Muscle of leg (tissue), 16 donors: ENCODE measurements at places on chromosomes 5 and 9.

GRCh38 chr5:115309751-115310370 is 13.4 kb upstream of the CCDC112 start:
- DNase-seq: peak; percentile 58

DNA sequence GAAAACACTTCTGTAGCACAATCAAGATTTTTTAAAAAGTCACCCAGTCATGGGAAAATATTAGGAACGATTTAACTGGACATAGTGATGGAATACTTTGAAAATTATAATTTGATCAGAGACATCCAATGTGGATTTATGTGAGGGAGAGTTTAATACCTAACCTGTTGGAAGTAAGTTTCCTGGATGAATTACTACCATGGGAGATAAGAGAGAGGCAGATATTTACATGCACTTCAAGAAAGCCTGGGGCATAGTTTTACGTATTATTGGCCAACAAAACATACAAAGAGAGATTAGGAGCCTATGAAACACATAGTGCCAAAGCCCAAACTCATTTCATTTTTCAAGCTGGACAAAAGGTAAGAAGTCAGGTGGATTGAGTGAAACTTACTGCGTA is 336.8 kb downstream of the SLIT3 start:
- no peak for DNase-seq

DNA sequence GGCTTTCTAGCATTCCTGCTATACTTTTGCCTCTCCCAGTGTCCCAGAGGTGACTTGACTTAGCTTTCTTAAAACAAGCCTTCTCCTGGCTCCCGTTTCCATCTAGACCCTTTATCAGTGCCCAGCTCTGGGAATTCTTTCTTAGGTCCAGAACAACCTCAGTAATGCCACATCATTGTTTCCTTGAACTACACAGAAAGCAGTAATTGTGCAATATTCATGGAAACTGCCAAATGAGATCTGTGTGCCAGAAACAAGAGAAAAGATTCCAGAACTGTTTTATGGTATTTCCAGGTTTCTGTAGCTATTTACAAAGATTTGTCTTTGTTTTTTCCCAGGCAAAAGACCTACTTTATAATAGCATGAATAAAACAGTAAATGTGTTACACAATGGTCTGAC is 391.3 kb downstream of the SLCO4C1 start:
- DNase-seq: peak; percentile 36

DNA sequence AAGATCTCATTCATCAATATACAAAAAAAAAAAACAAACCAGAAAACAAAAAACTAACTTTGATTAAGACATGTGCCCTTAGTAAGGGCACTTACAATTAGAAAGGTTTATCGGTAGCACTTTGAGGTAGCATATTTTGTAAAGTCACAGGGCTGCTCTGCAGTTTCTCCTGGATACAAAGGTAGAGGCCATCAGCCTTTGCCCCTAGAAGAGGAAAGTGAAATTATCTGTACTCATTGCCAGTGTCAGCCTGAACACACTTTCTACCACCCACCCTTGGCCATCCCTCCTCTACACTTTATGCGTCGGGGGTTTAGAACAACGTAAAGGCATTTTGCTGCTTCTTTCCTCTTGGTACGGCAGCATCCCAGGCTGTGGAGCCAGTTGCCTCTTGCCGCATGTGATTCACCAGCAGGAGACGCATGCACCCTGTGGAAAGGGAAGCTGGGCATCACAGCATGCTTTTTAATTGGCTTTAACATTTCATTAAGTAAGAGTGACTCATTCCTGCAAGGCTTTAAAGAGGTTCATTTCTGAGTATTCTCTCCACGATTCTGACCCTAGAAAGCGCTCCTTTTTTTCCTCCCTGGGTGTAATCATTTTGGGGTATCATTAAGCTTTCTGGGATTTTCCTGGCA is 84.6 kb downstream of the CEMIP2 start:
- DNase-seq: no peak

- no peak for DNase-seq
Measured at GRCh38 chr5:148314187-148314586, 2.0 kb downstream of the SPINK7 start.

GRCh38 chr5:56460195-56460546 is 227.0 kb upstream of the ANKRD55 start:
- peak; percentile 48 for DNase-seq

- no peak for DNase-seq
Measured at GRCh38 chr9:72012646-72013045, 47.8 kb downstream of the C9orf57 start.

GRCh38 chr9:107260437-107261081 is 22.5 kb upstream of the RAD23B start:
- DNase-seq: no peak

DNA sequence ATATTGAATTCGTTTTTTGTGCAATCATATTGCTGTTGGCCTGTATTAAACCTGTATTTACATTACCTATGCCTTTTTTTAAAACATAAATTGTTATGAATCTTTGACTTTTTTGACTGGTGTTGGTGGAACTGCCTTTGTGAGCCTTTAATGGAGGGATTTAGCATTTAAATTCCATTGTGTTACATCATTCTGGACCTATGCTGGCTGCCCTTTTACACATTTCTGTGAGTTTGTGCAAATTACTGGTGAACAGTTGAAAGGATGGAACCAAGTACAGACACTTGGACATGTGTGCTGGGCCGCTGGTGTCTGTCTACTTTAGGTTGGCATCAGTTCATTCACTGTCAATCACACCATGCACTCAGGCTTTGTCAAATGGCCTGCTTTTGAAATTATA is 3.4 kb downstream of the SNX18 start:
- peak; percentile 48 for DNase-seq
